ENCODE measurements at places on chromosomes 4 and X. TPM values are rescaled to one million over a fixed set of nuclear protein-coding genes. Genes with fewer than 3 reads are reported as not detected.

The GPM6B gene
- total RNA-seq: 16.8 TPM

The DCHS2 gene
- total RNA-seq: not detected

The ARHGAP4 gene
- 1.4 TPM for total RNA-seq

The MAGEA8 gene
- not detected for total RNA-seq

The FOXP3 gene
- total RNA-seq: 0.07 TPM
